Right ventricle myocardium inferior (tissue), 1 donor: ENCODE measurements at places on chromosomes 7 and 10. TPM values are rescaled to one million over a fixed set of nuclear protein-coding genes. Genes with fewer than 3 reads are reported as not detected.

GRCh38 chr7:7665031-7665430, 24.5 kb downstream of the UMAD1 start:
- no peak for DNase-seq

DNA sequence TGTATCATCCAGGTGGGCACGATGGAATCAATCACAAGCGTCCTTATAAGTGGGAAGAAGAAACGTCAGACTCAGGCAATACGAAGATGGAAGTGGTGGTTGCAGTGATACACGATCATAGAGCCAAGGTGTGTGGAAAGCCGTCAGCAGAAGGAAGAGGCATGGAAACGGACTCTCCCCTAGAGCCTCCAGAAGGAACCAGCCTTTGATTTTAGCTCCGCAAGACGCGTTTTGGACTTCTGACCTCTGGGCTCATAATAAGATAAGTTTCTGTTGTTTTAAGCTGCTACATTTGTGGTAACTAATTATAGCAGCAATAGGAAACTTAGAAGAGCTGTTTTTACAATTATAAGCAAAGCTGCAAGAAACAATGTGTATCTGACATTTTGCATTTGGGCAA, 14.8 kb downstream of the FANK1 start:
- DNase-seq = no peak

DNA sequence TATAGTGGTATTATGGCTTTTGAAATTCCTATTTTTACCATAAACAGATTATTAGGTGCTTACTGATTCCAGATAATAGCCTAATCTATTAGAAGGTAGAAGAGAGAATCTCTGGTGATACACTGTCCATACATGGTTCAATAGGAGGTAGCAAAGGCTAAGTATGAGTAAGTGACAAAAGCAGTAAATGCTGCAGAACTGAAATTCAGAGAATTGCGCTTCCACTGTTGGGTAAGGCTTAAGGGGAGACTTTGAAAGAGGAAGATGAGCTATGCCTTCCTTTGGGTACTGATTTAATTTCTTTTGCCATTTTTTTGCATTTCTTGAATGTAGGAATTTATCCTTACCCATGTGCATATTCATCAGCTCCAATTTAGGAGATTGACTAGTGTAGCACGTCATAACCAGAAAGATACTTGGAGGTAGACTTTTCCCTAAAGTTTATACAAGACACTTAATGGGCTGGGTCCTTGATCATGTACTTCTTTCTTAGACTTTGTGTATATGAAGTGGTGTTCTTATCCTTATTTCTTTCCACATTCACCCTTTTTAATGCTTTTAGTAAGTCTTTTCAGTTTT, 15.3 kb downstream of the MKLN1 start:
- DNase-seq = no peak

- DNase-seq = no peak
These were observed 238.3 kb downstream of the PARD3 start for GRCh38 chr10:34576797-34577196.

DNA sequence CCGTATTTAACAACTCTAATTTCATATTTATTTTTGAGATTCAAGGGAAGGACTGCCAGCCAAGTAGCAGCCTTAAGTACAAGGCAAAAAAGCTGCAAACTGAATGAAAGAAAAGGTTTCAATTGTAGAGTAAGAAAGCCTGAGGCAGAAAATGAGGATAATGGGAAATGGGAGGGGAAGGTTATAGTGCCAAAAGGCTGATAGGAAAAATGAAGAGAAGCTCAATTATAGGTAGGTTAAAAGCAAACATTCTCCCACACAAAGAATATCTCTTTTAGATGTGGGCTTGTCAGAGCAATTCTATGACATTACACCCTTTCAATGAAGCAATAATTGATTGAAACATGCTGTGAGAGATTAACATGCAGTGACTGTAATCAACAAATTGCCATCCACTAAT, 175.3 kb downstream of the RAPGEF5 start:
- no peak for DNase-seq

Gene BEND7
- total RNA-seq = 18.6 TPM

Gene CYP26C1
- 0.05 TPM for total RNA-seq

Gene NUTM2E
- total RNA-seq = not detected
